ENCODE measurements at places on chromosomes 11 and 22. TPM values are rescaled to one million over a fixed set of nuclear protein-coding genes. Genes with fewer than 3 reads are reported as not detected.
A peak's percentile ranks its signal among the peaks of the same experiment; 100 is the strongest.

DNA sequence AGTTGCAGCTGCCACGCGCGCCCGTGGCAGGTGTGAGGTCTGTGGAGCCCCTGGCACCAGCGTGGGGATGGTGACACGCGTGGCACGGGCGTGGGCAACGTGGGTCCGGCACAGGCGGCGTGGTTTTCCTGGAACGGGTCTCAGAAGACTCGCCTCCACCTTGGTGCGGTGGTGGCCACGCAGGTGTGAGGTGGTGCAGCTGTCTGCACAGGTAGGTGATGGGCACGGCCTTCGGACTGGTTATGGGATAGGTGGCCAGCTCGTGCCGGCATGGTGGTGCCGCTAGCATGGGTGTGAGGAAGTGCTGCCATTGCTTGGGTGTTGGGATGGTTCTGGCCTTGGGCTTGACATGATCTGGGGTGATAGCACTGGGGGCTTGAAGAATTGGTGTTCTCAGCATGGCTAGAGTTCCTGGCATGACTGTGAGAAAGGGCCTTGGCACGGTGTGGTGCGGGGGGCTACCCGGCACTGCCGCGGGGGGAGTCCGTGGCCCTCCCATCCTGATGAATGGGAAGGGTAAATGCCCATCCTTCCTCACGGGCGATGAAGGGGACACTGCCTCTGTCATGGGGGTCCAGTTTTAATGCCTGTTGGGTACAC, 531 bp downstream of the DAGLA start:
- no peak for ATAC-seq

- ATAC-seq = peak; percentile 23
These were observed 9.1 kb downstream of the SSH3 start for GRCh38 chr11:67312187-67313021.

MUC5B gene
- not detected for total RNA-seq

DNA sequence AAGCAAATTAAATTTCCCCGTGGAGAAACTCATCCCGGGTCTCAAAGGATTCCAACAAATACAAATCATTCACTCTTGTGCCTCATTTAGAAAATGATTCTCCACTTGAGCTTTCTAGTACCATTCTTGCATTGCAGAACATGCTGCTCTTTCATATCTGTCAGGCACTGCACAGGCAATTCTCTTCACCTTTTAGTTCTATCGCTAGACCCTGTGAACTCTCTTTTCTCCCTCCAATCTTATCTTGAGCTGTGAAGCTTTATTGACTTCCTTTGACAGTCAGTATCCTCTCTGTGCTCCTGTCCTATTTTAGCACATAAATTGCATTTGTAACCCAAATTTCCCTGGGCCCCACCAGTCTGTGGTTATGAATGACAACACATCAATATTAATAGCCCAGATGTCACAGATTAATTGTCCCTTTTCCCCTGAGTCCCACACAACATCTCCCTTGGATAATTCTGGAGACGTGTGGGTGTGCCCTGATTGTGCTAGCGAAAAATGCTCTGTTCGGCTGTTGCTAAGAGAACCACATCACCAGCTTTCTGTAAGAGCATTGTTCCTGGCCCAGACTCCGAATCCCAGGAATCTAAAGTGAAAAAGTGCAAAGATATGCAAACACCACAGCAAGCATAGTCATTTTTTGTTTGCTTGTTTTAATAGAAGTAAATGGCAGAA, 22.4 kb upstream of the SC5D start:
- no peak for ATAC-seq

DNA sequence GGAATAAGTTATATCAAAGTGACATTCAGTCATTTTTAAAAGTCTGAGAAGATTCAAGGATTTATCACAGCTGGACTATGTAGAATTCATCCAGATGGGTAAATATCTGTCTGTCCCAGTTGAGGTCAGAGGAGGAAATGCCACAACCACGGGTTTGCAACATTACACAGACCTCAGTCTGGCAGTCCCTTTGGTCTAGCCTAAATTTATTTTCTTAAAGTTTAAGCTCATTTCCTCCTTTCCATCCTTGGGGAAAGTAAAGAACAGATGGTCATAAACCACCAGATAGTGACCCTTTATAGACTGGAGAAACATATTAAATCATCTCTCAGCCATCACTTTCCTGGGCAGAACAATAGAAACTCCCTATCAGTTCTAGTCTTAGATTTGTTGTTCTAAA, 238.4 kb upstream of the DDI1 start:
- ATAC-seq = no peak

- no peak for ATAC-seq
These were observed 15.3 kb downstream of the BPIFC start for GRCh38 chr22:32448980-32449379.

DNA sequence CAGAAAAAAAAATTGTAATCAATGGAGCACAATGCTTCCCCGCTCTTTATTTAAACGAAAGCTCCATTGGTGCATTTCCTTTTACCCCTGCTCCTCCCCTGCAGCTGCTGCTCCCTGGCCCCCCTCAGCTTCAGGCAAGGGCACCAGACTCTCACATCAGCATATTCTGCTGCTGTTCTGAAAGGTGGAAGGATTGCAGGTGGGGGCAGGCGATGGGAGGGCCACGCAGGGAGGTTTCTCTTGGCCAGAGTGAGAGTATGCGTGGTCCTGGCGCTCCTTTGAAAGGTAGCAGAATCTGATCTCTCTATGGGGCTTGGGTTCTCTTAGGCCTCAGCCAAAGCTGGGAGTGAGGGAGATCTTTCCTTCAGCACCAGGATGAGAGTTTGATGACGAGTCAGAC, 240.9 kb upstream of the CADM1 start:
- no peak for ATAC-seq

GRCh38 chr11:66579017-66579606, 10.7 kb upstream of the CTSF start:
- peak; percentile 95 for ATAC-seq

DNA sequence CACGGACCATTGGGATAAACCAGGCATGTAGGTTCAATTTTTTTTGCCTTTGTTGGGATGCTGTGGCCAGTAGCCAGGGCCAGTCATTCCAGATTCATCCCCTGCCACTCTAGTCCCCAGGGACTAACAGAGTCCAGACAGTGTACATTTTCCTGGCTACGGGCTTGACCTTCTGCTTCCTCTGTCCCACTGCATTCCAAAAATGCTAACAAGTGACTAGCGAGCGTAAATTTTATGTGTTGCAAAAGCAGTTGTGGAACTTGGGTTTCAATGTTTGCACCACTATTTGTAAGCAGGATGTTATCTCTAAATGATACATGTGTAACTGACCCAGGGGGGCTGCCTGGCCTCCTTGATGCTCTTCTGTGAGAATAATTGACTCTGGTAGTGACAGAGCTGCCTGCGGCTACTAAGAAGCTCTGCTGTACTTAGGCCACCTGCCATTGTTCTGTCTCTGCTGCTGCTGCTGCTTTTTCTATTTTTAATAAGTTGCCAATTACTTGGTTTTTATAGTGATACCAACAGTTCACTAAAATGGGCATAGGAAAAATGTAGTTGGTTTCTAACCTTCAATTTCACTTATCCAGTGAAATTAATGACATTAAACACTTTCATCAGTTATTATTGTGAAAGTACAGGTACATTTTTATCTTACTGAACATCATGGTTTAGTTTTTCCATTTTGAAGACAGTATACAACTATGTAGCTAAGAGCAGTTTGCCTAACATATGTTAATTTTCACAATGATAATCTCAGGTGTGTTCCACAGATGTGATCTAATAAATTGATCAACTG, 26.8 kb downstream of the TNRC6B start:
- no peak for ATAC-seq

NPTXR gene
- 0.77 TPM for total RNA-seq

GRCh38 chr11:11069841-11070835, 212.3 kb upstream of the ZBED5 start:
- no peak for ATAC-seq

- ATAC-seq = no peak
These were observed 3.0 kb downstream of the PRG2 start for GRCh38 chr11:57387289-57388030.

DNA sequence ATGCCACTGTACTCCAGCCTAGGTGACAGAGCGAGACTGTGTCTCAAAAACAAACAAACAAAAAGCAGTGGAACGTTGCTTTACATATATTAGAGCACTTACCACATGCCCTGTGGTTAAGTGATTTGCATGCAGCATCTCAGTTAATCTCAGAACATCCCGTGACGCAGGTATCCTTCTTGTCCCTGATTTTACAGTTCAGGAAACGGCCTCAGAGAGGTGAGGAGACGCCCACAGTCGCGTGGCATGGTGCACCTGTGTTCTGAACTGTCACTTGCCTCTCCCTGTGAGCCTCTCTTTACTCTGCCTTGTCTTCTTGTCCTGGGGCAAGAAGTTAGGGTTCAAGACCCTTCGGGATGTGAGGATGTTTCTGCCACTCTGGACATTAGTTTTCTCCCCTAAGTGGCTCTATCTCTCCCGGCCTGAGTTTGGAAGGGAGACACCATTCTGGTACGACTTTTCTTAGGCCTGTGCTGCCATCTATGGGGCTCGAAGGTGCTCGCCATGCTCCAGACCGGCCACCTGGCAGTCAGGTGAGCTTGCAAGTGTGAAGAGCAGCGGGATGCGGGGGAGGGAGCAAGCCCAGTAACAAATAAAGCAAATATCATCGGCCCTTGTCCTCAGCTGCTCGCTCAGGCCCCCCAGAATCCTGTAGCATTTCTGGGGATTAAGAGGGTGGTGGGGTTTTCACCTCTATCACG, 25.6 kb downstream of the YWHAH start:
- ATAC-seq = peak; percentile 87

DNA sequence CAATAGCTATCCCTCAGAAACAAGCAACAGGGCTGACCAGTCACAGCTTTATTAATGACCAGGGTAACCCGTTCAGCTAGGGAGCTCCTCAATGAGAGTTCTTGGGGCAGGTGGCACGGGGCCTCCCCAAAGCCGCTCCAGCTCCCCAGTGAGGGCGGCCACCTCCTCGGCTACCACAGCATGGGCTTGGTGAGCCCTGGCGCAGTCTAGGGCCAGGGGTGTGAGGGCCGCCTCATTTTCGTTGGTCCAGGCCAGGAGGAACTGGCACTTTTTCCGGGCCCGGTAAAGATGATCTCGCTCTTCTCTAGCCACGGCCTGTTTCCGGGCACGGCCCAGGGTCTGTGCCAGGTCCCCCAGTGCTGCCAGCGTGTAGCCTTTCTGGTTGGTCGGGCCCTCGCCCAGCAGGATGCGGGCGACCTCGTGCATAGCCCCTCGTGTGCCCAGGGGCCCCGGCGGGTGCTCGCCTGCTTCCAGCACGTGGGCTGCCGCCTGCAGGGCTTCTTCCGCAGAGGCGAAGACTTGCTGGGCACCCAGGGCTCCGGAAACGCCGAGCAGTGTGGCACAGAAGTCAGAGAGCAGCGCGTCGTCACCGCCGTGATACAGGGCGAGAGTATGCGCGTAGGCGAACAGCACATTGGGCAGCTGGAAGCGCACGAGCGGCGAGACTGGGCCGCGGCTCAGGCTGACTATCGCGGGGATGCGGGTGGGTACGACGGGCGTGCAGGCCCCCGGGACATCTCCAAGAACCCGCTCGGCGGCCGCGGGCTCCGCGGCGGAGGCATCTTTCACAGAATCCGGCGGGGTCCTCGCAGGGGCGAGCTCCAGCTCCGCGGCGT, 913 bp downstream of the ZNHIT2 start:
- peak; percentile 22 for ATAC-seq

- no peak for ATAC-seq
These were observed 130.4 kb downstream of the UVRAG start for GRCh38 chr11:75945446-75945845.

NFAM1 gene
- total RNA-seq = 0.15 TPM

DNA sequence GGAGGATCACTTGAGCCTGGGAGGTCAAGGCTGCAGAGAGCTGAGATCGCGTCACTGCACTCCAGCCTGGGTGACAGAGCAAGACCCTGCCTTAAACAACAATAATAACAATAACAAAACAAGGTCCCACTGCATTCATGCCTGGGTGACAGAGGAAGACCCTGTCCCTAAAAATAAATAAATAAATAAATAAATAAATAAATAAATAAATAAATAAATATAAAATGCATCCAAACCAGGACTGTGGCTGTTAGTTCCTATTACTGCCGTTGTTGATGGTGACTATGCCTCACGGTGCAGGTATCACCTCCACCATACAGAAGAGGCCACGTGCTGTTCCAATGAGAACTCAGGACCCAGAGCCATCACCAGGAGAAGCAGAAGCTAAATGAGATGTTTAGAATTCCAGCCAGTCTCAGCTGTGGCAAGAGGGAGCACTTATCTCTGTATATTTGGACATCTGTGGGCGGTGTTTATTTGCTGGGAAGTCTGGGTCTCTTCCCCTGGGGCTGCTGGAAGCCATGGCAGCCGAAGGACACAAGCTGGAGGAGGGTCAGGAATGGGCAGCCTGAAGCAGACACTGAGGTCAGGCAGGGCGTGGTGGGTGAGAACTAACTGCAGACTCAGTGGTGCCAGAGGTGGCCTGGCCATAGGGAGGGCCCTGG, 21.6 kb downstream of the C11orf86 start:
- ATAC-seq = no peak

DNA sequence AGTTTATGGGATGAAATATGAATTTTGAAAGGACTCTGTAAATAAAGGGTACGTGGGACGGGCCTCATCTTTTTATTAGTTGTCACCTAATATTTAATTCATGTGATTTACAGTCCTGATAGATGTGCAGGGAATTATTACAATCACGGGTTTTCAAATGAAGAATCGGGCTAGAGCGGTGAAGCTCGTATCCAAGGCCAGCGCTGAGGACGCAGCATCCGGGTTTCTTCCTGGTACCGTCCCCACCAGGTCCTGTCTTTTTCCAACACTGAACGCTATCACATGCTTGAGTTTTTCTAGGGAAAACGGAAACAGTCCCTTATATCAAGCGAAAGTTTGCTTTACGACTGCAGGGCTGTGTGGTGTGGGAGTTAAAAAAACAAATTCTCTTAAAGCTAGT, 787 bp downstream of the SMDT1 start:
- ATAC-seq = no peak

GRCh38 chr11:124514131-124514530, 29.3 kb downstream of the OR8B12 start:
- no peak for ATAC-seq

- no peak for ATAC-seq
These were observed 85.1 kb upstream of the BLID start for GRCh38 chr11:122201106-122201505.

DNA sequence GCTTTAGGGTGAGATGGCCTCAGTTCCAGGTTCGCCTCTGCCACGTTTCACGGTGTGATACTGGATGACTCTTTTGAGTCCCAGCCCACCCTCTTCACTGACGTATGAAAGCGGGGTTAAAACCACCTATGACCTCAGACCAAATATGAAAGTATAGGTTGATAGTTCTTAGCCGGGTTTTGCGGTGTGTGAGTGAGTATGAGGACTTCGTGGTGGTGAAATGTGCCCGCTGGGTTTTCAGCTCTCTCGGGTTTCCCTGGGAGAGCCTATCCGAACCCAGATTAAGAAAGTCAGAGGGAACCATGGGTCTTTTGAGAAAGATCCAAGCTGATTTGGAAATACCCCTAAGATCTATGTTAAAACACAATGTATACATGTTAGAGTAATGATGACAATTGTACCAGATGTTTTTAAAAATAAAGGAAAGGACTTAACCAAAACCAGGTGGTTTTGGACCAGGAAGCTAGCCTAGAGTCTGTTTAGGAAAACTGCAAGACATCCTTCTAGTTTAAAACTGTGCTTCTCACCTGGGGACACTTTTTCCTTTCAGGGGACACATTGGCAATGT, 25.8 kb upstream of the ST3GAL4 start:
- ATAC-seq = peak; percentile 73

- no peak for ATAC-seq
These were observed 80.1 kb downstream of the PACS1 start for GRCh38 chr11:66150140-66150539.
